ENCODE measurements at places on chromosomes 2 and 18.

DNA sequence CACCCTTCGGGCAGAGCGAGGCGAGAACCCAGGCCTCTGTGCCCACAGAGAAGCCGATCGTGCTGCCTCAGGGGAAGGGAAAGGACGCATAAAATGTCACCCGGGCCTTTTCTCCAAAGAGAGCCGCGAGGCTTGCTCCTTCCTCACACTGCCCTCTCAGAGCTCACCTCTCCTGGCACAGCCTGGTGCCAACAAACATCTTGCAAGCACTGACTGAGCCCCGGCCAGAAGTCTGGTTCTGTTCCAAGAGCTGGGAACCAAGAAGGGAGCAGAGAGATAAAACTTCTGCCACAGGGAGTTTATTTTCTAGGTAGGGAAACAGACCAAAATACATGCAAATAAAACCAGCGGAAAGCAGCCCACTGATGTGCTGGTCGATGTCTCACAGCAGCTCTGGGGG, 13.6 kb upstream of the ADI1 start:
- DNase-seq: no peak

DNA sequence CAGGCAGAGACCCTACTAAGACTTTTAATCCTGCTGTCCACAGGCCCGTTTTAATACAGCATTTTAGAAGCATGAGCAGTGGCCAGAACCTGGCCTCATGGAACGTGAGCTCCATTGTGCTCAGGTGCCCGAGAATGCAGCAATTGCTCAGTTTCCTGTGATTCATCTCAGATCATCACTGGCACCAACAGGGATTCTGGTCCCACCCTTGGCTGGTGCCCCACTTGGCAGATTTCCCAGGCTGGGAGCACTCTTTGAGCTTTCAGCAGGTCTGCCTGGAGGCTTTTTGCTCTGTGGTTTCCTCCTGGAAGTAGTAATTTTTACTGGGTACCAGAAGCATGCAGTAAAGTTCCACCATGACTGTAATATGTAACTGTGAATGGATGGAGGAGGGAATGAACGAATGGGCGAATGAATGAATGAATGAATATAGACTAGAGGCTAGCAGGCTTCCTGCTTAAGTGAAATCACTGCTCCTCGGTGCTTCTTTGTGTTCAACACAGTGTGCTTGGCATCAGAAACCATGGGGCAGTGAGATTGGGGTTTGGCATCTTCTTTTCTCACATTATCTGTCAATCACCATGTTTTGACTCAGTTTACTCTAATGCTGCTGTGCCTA, 312.9 kb downstream of the PRKCE start:
- DNase-seq: peak; percentile 90

GRCh38 chr2:241950413-241951315, 81.1 kb downstream of the RTP5 start:
- peak; percentile 74 for DNase-seq

- DNase-seq: no peak
These were observed 69.4 kb upstream of the TTC27 start for GRCh38 chr2:32558492-32558891.

GRCh38 chr2:129711816-129712675, 267.4 kb upstream of the RAB6C start:
- no peak for DNase-seq

DNA sequence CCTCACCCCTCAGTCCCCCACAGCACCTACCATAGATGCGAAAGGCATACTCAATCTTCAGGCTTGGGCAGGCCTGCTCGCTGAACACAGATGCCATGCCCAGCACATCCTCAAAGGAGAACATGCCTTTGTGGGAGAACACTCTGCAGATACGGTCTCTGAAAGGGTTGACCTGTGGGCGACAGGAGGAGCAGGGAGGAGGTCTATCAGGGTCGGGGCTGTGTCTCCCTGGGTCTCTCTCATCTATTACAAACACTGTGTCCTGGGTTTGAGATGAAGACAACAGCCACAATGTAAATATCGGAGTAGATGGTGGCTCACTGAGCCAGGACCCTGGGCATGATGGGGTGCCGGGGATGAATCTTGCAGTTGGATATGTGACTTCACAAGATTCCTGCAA, 46.0 kb downstream of the CIB4 start:
- DNase-seq: no peak

GRCh38 chr2:219266886-219267285, 12.3 kb upstream of the DNAJB2 start:
- DNase-seq: no peak

DNA sequence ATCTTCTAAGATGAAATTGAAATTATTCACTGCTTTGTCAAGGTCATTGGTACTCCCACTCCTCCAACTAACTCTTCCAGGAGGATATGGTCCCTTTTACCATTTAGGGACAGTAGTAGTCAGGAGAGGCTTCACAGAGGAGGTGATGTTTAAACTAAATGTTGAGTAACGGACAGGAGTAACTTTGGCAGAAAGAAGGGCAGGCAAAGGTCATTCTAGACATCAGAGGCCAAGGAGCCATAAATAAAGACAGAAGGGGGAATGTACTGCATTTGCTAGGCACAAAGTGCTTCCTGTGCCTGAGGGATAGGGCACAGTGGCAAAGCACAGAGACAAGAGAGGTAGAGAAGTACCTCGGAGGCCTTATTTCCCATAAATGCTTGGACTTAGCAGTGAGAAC, 14.6 kb upstream of the ACMSD start:
- DNase-seq: no peak

GRCh38 chr2:205482399-205483081, 199.8 kb upstream of the NRP2 start:
- peak; percentile 10 for DNase-seq

- DNase-seq: no peak
These were observed 282.8 kb upstream of the VWC2L start for GRCh38 chr2:214128040-214128439.

DNA sequence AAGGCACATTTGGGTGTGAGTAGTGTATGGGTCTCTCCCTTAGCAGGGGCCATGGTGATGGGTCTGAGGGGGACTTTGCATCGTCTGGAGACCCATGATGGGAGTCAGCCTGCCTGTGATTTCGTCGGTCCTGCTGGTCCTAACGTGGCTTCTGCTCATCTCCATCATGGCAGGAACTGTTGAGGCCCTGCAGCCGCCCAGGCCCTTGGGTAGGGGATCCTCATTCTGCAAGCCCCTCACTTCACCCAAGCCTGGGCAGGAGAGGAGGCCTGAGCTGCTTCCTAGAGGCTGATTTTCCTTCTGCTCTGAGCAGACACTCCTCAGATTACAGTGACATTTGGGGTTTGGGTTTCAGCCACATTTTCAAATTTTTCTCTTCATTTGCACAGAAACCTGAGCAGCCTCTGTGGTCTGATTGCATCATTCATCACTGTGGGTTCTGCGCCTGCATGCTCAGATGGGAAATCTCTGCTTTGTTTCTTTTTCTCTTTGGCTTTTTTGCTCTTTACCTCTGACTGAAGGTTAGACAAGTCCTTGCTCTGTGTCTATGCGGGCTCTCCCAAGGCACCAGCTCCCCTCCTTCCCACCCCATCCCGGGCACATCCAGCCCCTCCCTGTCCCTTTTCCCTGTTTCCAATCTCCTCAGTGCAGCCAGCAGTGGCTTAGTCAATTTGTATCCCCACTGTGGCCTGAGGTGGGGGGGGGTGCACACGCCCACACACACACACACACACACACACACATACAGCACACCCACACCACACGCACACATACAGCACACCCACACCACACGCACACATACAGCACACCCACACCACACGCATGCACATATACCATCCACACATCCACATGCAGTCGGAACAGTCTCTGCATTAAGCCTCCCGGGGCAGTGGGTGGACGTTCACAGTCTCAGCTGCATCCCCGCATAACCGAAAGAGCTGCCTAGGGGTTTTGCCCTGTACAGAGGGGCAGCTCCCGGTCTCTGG, 305.4 kb upstream of the HS6ST1 start:
- DNase-seq: peak; percentile 75

DNA sequence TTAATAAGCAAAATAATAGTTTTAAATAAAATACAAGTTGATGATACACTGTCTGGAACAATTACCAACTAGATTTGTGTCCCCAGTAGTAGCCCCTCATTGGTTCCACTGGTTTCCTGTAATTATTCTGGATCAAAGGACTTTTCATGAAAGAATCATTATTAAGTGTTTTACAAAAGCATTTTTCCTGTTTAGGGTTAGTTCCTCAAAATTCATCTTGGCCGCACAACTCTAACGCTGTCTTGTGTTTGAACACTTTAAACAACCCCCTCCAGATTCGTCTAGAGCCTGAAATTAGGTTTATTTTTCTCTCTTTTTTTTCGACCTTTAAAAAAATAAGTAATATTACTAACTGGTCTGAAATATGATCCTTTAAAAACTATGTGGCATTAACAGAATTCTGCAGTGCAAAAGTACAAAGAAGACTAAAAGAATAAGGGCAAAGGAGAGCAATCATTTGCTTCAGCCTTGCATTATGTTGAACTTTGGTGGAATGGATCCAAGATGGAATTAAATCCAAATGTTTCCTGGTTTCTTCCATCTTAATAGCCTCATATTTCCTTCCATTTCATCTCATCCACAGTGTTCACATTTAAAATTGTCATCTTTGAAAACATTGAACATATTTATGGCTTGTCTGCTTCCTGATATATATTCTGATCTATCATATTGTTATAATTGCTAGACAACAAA, 678.4 kb downstream of the IRS1 start:
- DNase-seq: no peak

- DNase-seq: peak; percentile 88
These were observed 105.0 kb upstream of the ZFP36L2 start for GRCh38 chr2:43331422-43331821.

DNA sequence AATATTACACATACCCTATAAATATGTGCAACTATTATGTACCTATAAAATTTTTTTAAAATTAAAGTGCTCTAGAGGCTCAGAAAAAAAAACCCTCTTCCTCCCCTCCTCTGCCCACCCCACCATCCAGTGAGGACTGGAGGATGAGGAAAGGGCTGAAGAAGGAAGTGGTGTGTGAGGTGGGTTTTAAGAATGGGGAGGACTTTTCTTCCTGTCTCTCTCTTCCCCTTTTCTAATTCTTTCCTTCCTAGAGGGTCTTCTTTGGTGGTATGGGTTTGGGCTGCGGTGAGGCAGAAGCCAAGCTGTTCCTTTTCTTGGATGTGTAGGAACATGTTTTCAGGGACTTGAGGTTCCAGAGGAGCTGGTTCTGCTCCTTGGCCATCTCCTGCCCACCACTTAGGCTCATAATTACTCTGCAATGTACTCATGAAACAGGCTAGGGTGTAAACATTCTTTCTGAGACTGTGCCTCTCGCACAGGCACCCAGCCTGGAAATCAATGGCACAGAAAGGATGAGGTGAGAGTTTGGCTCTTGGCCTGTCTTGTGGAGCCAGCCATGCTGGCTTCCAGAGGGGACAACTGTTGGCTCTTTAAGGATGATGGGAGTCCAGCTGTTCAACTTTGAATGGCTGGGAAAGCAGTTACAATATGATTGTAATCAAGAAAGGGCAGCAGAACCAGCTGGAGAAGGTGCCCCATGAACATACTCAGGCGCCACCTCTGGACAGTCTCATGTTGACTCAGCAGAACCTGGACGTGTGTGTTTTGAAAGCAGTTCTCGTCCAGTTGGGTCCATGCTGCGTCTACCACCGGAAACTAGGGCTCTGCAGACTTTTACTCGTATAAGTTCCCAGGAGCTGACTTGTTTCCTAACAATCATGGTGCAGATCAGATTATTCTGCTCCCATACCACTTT, 38.3 kb downstream of the IL1RL2 start:
- DNase-seq: no peak

- peak; percentile 53 for DNase-seq
These were observed 18.5 kb upstream of the CCDC93 start for GRCh38 chr2:118032169-118033013.

GRCh38 chr2:35410431-35411061, 945.0 kb upstream of the CRIM1 start:
- DNase-seq: peak; percentile 60

GRCh38 chr2:23588508-23589201, 203.7 kb downstream of the KLHL29 start:
- no peak for DNase-seq

DNA sequence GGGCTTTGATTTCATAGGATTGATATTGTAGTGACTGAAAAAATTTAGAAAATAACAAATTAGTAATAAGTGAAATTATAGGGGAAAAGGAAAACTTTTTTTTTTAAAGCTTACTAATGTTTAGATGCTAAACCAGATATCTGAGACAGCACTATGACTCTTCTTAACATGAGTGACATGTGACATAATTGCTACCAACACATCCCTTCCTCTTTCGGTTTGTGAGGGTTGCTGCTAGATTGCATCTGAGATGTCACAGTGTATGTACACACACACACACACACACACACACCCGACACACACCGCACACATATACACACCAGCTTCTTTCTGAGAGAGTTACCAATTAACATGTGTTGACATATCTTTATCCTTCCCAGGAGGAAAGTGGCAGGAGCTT, 18.0 kb downstream of the RAPGEF4 start:
- no peak for DNase-seq

DNA sequence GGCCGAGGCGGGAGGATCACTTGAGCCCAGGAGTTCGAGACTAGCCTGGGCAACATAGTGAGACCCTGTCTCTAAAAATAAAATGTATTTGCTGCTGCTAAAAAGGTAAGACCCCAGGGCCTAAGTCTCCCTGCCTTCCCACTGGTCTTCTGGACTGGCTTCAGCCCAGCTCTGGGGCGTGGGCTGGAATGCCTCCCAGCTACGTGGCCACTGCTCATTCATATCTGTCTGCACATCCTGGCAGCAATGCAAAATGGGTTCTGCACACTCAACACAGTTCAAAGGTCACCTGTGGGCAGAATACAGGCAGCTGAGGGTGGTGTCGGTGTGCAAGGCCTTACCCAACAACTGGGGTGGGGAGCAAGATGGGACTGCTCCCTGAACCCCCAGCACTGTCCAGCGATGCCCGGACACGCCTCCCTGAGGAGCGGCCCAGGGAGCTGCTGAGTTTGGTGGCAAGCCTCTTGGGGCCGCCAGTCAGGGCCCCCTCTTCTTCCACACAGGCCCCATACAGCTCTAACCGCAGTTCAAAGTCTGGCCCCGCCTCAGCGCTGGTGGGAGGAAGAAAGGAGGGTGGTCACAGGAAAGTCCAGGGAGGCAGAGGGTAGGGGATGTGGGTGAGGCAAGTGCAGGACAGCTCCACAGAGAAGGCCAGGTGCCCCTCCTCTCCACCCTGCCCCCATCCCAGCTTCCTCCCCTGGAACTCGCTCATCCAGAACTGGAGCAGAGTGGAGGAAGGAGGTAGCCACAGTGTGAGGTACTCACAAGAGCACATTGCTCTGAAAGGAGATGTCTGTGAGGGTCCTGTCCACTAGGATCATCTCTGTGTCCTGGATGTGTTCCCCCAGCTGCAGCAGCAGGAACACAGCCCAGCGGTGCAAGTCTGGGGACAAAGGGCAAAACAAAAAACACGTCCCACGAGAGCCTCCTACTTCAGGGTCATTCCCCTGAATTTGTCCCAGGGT, 8.2 kb downstream of the WDR54 start:
- DNase-seq: no peak

DNA sequence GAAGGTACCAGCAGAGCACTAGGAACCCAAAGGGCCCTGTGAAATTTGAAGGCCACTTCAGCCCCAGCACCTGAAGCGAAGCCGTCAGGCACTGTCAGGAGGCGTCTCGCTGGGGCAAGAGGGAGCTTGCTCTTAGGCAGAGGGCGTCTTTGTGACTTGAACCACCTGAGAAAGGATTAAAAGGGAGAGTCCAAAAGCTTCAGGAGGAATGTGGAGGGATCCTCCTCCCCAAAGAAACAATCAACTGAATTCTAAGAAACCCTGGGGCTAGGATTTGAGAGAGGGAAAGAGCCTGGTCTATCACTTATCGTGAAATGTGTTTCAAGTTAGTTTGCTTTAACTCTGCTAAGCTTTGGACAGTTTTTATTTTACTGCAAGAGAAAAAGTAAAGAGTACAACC, 324.9 kb upstream of the SOX11 start:
- no peak for DNase-seq

All from cardiac fibroblast (primary cell).